ENCODE measurements at places on chromosomes 5 and 9.

GRCh38 chr9:17578911-17579793 lies at the start of gene SH3GL2:
Gene SH3GL2 (plus strand): TSS chr9:17579066.
- DNase-seq, result no peak

DNA sequence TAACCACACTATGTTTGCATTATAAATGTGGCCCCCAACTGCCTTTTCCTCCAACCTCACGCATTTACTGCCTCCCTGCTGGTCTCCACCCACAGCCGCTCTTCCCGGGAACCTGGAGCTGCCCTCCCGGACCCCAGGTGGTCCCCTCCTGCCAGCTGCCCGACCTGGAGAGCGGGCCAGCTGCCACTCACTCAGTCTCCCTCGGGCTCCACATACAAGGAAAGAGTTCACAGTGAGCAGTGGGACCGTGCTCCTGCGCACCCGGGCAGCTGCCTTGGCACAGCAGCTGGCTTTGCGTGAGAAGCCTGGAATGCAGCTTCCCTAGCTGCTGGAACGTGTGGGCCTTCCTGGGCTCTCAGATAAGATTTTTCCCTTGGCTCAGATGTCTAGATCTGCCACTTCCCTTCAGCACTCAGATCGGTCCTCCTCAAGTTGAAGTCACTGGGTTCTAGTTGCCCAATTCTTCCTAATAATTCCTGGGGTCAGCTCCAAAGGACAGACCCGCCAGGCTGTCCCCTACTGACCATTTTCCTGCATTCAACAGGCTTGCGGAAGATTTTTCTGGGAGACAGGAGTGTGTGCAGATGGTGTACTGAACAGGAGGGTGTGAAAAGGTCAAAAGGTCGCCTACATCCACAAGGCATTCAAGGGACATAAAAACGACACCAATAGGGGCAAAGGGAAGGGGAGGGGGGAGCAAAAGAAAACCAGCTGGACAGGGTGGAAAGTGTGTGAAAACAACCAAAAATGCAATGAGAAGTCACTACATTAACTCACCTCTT lies 69.1 kb downstream of the MYO10 start:
- no peak for DNase-seq

DNA sequence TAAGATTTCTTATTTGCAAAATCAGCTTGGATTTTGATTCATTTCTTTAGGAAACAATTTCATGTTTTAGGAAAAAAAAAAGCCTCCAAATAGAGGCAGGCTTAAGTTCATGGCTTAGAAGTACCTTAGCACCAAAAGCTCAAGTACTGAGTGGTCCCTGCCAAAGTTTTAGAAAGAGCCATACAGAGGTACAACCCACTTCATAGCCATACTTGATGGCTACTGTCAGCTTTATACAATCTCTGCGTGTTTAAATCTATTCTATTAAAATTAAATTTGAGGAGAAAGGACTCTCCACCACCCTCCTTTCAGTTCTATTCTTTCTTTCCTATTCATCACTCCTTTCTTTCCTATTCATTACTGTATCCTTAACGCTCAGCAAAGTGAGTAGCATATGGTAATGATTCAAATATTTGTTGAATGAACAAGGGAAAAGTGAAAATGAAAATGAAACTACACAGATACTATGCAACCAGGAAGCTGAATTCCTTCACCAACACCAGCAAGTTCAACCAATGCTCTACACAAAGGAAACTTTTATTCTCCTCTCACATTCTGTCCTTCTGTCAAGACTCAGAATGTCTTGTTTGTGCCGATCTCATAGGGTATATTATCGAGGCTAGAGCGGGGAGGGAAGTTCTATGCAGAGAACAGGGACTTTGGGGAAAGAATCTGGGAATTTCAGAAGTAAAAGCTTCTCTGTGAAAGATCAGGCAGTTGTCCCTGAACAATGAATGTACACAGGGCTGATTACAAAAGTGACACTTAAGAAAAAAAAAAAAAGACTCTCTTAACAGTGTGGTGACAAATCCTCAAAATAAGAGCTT lies 138.6 kb upstream of the SPEF2 start:
- no peak for DNase-seq

DNA sequence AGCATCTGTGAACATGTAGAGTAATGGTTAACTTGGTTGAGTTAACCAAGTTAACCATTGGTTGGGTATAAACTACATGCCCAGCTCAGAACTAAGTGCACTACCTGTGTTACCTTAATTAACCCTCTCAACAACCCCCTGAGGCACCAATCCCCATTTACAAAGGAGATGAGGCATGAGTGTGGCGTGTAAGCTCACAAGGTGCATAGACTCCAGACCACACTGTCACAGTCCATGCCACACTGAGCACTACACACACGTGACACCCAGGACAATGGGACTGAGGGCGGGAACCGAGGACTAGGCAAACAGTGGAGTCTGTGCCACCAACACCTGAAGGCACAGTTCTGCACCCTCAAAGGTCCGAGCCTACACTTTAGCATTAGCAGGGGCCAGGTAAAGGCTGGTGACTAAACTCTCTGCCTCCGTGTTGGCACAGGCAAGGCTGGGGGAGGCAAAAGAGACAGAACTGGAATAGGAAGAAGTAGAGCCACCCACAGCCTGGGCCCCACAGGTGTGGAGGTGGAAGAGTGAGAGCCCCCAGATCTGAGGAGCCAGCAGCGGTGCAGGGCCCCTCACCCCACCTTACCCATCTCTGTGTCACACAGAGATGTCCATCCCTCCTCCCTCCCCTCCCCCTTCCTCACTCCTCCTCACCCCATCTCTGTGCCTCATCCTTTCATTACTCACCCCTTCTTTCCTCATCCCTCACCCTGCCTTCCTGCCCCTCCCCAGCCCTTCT lies 2.2 kb upstream of the DNAJB5 start:
- DNase-seq, result no peak

- DNase-seq, result no peak
These were observed 19.6 kb upstream of the MAN2A1 start for GRCh38 chr5:109669991-109670706.

- no peak for DNase-seq
These were observed 274.2 kb upstream of the DAB2 start for GRCh38 chr5:39698838-39699560.

GRCh38 chr5:146185161-146185560 lies 2.7 kb upstream of the LARS1 start:
- DNase-seq, result no peak

- DNase-seq, result no peak
These were observed 82.8 kb upstream of the TLX3 start for GRCh38 chr5:171226096-171226754.

DNA sequence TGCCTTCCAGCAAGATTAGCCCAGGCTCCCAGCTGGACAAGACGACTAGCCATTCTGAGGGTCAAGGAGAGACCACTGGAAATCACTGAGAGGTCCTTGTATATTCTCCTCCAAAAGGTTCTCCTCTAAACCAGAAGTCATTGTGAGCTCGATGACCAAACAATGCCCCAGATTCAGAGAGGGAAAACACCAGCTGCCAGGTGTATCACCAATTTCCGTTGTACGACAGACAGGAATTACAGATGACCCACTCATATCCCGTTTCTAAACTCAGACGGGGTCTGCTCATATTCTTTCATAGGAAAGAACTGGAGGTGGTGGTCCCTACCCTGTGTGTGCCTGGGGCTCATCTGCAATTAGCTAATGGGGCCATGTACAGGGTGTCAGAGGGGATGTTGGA lies 14.2 kb downstream of the FAXDC2 start:
- no peak for DNase-seq
